ENCODE measurements at places on chromosomes 6 and 20. TPM values are rescaled to one million over a fixed set of nuclear protein-coding genes. Genes with fewer than 3 reads are reported as not detected.

ZFP57 gene
- not detected for polyA plus RNA-seq

DNA sequence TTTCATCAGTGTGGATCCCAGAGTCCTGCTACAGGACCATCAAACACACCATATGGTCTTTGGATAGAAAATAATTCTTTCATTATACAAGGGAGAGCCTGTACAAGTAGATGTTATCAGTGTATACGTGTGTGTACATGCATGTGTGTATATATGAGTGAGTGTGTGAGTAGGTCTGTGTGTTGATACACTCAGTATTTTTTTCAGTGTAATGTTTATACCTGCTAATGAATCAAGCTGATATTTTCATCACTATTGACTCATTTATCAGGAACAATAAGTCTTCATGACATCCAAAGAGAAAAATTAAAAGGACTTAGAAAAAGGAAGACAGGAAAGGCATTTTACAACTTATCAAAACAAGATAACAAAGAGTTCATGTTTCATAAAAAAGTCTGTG lies 66.5 kb downstream of the EPM2A start:
- no peak for DNase-seq

DNA sequence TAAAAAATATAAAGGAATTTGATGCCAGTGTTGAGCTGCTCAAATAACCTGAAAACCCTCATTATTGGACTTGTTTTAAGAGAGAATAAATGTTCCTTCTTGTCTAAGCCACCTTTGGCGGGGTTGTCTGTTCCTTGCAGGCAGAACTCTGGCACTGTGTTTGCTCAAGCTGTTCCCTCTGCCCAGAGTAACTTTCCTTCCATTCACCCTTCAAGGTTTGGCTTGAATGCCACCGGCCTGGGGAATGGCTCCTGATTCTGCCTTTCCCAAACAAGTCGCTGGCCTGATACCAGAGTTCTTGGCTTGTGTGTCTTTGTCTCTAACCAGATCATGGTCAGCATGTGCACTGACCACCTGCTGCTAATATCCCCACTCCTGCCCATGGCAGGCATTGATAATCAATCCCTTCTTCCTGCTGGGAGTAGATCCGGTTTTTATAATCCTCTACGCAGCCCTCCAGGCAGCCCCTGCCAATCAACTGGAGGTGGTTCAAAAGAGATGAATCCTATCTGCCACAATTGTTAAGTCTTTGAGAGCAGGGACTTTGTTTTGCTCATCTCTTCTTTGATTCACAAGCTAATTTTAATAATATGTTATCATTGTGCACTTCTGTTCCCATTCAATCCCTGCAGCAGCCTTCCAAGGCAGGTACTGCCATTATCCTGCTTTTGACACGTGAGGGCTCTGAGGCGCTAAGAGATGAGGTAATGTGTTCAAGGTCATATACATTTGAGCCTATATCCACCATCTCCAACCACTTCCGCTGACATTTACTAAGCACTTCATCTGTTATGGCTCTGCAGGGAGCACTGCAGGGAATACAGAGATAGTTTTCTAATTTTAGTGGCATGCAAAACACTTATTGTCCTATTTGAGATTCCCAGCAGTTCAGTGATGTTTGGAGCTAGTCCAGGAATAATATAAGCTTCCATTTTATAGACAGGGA lies 3.1 kb upstream of the CCM2L start:
- DNase-seq, result no peak

- DNase-seq, result no peak
These were observed 300.1 kb downstream of the CDH26 start for GRCh38 chr20:60258255-60258863.

DNA sequence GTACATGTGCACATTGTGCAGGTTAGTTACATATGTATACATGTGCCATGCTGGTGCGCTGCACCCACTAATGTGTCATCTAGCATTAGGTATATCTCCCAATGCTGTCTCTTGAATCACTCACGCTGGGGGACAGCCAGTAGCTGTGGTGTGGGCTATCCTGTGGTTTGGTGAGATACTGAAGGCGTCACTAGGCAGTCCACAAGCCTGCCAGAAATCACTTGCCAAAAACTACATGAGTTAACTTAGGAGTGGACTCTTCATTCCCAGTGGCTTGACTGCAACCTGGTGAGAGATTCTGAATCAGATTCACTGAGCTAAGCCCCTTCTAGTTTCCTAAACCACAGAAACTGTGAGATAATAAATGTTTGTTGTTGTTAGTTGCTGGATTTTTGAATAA lies 191.3 kb downstream of the TSHZ2 start:
- no peak for DNase-seq

DNA sequence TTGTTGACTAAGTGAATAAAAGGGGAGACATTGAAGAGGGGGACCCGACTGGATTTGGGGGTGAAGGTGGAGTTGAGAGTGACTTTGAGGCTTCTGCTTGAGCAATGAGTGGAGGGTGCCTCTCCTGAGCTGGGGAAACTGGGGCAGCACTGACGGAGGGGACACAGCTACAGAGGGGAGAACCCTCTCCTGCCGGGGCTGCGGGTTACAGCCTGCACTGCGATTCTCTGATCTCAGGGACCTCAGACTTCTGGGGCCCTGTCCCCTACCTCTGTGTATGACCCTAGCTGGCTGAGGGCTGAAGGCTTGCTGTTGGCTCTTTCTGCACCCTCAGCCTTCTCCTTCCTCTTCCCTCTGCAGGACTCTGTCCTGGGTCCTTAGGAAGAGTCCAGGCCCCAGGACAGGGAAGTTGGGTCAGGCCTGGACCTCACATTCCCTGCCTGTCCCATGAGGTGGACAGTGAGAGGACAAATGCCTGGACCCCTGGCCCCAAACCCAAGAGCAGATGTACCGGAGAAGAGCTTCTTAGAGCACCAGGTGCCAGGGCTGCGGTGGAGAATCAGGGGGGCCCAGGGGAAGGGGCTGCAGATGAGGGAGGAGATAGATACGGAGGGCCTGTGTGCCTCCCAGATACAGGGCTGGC lies 13.7 kb upstream of the FAM110A start:
- DNase-seq, result no peak

SOBP gene
- polyA plus RNA-seq, result 19.1 TPM

PRKN gene
- polyA plus RNA-seq, result 2.8 TPM
